ENCODE measurements at places on chromosomes 6 and 20. TPM values are rescaled to one million over a fixed set of nuclear protein-coding genes. Genes with fewer than 3 reads are reported as not detected.

Gene EPPIN
- not detected for total RNA-seq

Gene C6orf132
- total RNA-seq, result 0.03 TPM

DNA sequence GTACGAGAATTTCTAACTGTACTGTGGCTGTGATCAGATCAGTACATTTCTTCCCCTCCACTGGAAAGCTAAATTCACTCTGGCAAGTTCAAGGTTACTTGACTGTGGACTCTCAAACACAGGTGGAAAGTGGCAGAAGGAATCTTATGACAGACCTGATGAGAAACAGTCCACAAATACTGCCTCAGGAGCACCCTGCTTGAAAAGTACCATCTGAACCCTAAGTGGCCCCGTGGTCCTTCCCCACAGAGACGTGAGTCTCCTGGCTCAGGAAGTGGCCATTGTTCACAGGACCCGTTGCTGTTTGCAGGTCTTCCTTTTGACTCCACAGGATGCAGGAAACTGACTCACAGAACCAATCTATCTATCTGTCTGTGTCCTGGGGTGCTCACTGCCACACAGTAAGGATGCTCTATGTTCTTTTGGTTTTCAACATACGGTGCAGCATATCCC lies 47.5 kb upstream of the NHSL1 start:
- H3K27ac ChIP-seq, result peak overlapping the region; percentile 13
- H3K4me3 ChIP-seq, result no peak overlapping the region
- no peaks in the 10 kb centered on the region for H3K36me3 ChIP-seq
- H3K27me3 ChIP-seq, result peaks cover 33% of the 10 kb centered on the region
- H3K4me1 ChIP-seq, result peaks cover 18% of the 10 kb centered on the region
- DNase-seq, result peak; percentile 53

DNA sequence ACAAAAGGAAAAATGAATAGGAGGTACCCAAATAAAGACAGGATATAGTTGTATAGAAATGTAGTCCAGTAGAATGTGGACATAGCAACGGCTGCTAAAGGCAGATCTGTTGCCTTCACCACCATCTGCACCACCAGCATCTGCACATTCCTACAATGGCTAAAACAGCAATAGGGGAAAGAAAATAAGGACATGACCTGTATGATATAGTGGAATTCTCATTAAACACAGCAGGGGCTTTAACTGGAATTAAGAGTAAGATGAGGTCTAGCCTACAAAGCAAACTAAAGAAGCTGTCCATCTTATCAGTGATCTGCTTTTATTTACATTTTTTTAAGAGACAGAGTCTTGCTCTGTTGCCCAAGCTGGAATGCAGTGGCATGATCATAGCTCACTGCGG lies 26.8 kb upstream of the SCAF8 start:
- no peak overlapping the region for H3K4me3 ChIP-seq
- H3K36me3 ChIP-seq, result no peaks in the 10 kb centered on the region
- H3K27me3 ChIP-seq, result peaks cover 9% of the 10 kb centered on the region
- H3K4me1 ChIP-seq, result no peaks in the 10 kb centered on the region
- no peak overlapping the region for H3K27ac ChIP-seq

Gene HDGFL1
- total RNA-seq, result not detected

Gene RIPPLY2
- not detected for total RNA-seq

GRCh38 chr20:3924304-3925112 lies 35.3 kb downstream of the PANK2 start:
- DNase-seq, result no peak
- H3K4me1 ChIP-seq, result peaks cover 36% of the 10 kb centered on the region
- H3K4me3 ChIP-seq, result no peak overlapping the region
- H3K27me3 ChIP-seq, result no peaks in the 10 kb centered on the region
- H3K27ac ChIP-seq, result peak overlapping the region; percentile 60
- H3K36me3 ChIP-seq, result peaks cover 61% of the 10 kb centered on the region

Gene FRMD1
- total RNA-seq, result not detected

DNA sequence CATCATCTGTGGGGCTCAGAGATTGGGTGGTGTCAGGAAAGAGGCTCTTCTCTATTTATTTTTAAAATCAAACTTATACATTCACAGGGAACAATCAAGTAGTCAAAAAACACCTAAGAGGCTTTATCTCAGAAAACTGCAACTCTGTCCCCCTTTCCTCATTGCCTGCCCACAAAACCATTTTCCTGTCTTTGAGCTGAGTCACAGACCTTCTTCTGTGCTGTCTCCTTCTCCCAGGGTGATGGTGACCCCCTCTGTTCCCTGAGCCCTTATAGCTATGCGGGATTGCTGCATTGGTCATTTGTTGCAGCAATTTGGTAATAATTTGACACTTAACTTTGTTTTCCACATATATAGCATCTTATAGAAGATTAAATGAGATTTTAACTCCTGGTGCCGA lies 195.2 kb upstream of the PROKR2 start:
- H3K4me3 ChIP-seq, result peak overlapping the region; percentile 18
- DNase-seq, result peak; percentile 38
- H3K36me3 ChIP-seq, result no peaks in the 10 kb centered on the region
- no peaks in the 10 kb centered on the region for H3K27me3 ChIP-seq

Gene EPM2A
- 7.5 TPM for total RNA-seq

GRCh38 chr6:124234801-124235200 lies 431.1 kb downstream of the NKAIN2 start:
- no peak overlapping the region for H3K4me3 ChIP-seq
- no peaks in the 10 kb centered on the region for H3K36me3 ChIP-seq
- DNase-seq, result no peak
- no peaks in the 10 kb centered on the region for H3K27me3 ChIP-seq
- H3K27ac ChIP-seq, result no peak overlapping the region
- H3K4me1 ChIP-seq, result no peaks in the 10 kb centered on the region

DNA sequence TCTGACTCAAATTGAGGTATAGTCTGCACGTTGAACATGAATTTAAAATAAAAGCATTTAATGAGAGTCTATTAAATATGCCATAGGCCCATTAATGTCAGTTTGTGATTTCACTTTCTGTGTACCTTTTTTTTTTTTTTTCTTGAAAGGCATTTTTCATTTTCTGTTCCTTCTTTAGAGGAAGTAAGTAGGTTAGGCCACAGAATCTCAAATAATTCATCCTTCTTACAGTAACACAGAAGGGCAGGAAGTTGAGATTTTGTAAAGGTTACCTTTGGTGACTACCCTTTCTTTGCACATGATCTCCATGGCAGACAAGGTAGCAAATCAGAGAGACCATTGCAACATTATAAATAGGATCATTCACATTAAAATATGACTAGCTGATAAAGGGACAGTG lies 9.6 kb downstream of the L3MBTL3 start:
- H3K36me3 ChIP-seq, result peaks cover 60% of the 10 kb centered on the region
- no peaks in the 10 kb centered on the region for H3K27me3 ChIP-seq

GRCh38 chr6:132464538-132465256 lies 48.2 kb downstream of the STX7 start:
- no peaks in the 10 kb centered on the region for H3K4me1 ChIP-seq
- no peak for DNase-seq
- H3K36me3 ChIP-seq, result peaks cover 17% of the 10 kb centered on the region
- H3K27ac ChIP-seq, result no peak overlapping the region
- H3K4me3 ChIP-seq, result no peak overlapping the region
- no peaks in the 10 kb centered on the region for H3K27me3 ChIP-seq

Gene PDYN
- total RNA-seq, result not detected

GRCh38 chr20:5784735-5785134 lies 34.5 kb downstream of the SHLD1 start:
- no peak for DNase-seq
- no peaks in the 10 kb centered on the region for H3K27me3 ChIP-seq
- H3K27ac ChIP-seq, result no peak overlapping the region
- H3K4me3 ChIP-seq, result no peak overlapping the region

Gene THBD
- not detected for total RNA-seq

DNA sequence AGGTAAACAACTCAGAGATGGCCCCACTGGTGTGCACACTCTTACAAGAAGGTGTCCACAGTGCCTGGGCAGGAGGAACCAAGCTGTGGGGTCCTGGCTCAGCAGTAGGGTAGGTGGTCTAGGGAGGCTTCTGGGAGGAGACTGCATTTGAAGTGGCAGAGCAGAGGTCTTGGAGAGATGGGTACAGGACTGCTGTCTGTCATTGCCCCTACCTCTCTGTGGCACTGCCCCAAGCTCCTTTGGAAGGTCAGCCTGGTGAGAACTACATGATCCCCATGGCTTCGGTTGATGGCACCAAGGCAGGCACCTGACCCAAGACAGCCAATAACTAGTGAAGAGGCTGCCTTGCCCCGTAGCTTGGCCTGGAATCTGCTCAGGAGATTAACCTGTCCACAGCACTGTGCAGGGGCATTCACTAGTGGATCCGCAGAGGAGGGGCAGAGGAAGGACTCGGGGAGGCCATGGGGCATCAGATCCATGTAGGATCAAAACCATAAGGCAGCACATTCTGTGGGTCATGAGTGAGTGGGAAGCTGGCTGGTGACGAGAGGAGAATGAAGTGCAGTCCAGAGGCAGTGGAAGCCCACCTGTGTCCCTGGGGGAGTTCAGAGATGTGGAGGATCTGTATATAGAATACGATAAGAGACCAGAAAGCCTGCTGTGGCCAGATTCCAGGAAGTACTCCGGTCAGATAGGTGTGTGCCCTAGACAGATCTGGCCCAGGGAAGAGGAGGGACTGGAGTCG lies 162.0 kb downstream of the GRM4 start:
- peaks cover 4% of the 10 kb centered on the region for H3K4me1 ChIP-seq
- H3K27ac ChIP-seq, result no peak overlapping the region
- H3K36me3 ChIP-seq, result no peaks in the 10 kb centered on the region
- peaks cover 5% of the 10 kb centered on the region for H3K27me3 ChIP-seq

- H3K27me3 ChIP-seq, result peaks cover 4% of the 10 kb centered on the region
- no peak for DNase-seq
- H3K27ac ChIP-seq, result no peak overlapping the region
- H3K36me3 ChIP-seq, result no peaks in the 10 kb centered on the region
- no peak overlapping the region for H3K4me3 ChIP-seq
- H3K4me1 ChIP-seq, result no peaks in the 10 kb centered on the region
Measured at GRCh38 chr6:21999012-21999528, 297.8 kb downstream of the PRL start.

Gene CARMIL1
- 4.6 TPM for total RNA-seq

- no peak overlapping the region for H3K4me3 ChIP-seq
- H3K4me1 ChIP-seq, result no peaks in the 10 kb centered on the region
- H3K27me3 ChIP-seq, result peaks cover 2% of the 10 kb centered on the region
- H3K27ac ChIP-seq, result no peak overlapping the region
Measured at GRCh38 chr6:71153755-71154325, 134.8 kb upstream of the OGFRL1 start.

DNA sequence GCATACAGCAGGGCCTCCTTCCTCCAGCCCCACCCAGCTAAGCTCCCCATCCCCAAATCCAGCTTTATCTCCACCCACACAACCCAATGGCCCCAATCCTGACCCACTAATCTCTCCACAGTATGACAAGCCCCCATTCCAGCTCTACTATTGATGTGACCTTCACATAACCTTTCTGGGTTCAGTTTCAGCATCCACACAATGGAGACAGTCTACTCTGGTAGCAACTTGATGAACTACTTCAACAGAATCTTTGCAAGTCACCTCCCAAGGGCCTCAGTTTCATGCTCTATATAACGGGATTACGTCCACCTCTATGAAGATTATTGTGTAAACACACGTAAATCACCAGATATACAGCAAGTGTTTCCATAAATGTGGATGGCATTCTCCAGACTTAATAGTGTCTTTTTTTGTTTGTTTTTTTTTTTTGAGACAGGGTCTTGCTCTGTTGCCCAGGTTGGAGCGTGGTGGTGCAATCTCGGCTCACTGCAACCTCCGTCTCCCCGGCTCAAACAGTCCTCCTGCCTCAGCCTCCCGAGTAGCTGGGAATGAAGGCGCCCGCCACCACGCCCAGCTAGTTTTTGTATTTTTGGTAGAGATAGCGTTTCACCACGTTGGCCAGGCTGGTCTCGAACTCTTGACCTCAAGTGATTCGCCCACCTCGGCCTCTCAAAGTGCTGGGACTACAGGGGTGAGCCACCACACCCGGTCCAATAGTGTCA lies 1.4 kb downstream of the AHCY start:
- no peaks in the 10 kb centered on the region for H3K27me3 ChIP-seq
- peak overlapping the region; percentile 89 for H3K27ac ChIP-seq
- DNase-seq, result no peak
- peaks cover 4% of the 10 kb centered on the region for H3K36me3 ChIP-seq
- peak overlapping the region; percentile 87 for H3K4me3 ChIP-seq

- no peaks in the 10 kb centered on the region for H3K4me1 ChIP-seq
- no peak overlapping the region for H3K27ac ChIP-seq
- H3K36me3 ChIP-seq, result no peaks in the 10 kb centered on the region
- no peak overlapping the region for H3K4me3 ChIP-seq
- H3K27me3 ChIP-seq, result no peaks in the 10 kb centered on the region
Measured at GRCh38 chr20:57958050-57958420, 248.2 kb upstream of the PMEPA1 start.

GRCh38 chr6:7332090-7332745 lies 19.2 kb upstream of the SSR1 start:
- peaks cover 11% of the 10 kb centered on the region for H3K27me3 ChIP-seq
- no peak for DNase-seq
- no peak overlapping the region for H3K4me3 ChIP-seq
- H3K36me3 ChIP-seq, result no peaks in the 10 kb centered on the region
- no peak overlapping the region for H3K27ac ChIP-seq

DNA sequence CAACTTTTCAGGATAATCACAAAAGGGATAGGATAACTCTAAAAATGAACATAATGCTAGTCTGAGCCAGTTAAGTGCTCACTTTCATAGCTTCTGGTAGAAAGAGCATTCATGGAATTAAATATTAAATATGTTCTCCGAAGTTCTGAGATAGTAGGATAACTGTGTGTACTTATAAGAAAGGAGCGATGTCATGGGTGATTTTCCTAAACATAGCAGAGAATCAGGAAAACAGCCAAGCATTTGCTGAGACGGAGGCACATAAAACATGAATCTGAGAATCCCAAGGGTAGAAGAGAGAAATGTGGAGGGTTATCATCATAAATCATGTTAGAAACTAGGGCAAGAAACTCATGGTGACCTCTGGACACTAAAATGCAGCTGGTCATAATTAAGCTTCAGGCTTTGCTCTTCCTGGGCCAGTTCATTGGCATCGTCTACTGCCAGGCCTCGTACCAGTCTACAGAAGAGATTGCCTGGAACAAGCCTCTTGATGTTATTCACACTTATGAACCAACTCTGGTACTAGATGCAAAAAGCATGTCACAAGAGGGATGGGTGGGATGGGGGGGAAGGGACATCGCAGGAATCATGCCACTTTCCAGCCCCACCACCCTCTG lies 436.6 kb downstream of the PRKN start:
- no peaks in the 10 kb centered on the region for H3K27me3 ChIP-seq
- no peak for DNase-seq
- no peak overlapping the region for H3K4me3 ChIP-seq
- H3K27ac ChIP-seq, result no peak overlapping the region
- no peaks in the 10 kb centered on the region for H3K4me1 ChIP-seq

- H3K27me3 ChIP-seq, result peaks cover 11% of the 10 kb centered on the region
- DNase-seq, result no peak
- peaks cover 30% of the 10 kb centered on the region for H3K4me1 ChIP-seq
- H3K4me3 ChIP-seq, result no peak overlapping the region
- H3K27ac ChIP-seq, result no peak overlapping the region
- H3K36me3 ChIP-seq, result no peaks in the 10 kb centered on the region
Measured at GRCh38 chr6:707576-708236, 14.8 kb upstream of the EXOC2 start.

DNA sequence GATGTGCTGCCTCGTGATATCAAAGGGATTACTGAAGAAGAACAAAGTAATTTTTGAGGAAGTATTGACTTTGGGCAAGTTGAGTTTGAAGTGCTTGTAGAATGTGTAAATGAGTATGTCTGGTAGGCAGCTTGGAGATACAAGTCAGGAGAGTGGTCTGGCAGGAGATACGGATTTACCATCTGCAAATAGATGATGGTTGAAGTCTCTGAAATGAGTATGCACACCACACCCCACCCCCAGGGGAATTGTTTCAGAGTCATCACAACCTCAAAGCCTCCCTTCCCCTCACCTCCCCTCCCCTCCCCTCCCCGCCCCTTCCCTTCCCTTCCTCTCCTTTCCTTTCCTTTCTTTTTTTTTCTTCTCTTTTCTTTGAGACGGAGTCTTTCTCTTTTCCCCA lies 16.4 kb upstream of the MCUR1 start:
- DNase-seq, result no peak
- no peak overlapping the region for H3K27ac ChIP-seq
- H3K4me3 ChIP-seq, result no peak overlapping the region
- H3K27me3 ChIP-seq, result peaks cover 14% of the 10 kb centered on the region

All from activated CD8-positive, alpha-beta T cell treated with anti-CD3 and anti-CD28 coated beads, Interleukin-2, amount 10 ng/mL, durations not matched to agents 7 days and 5 days (primary cell).